NCI-H1436 (cell line): ENCODE measurements at places on chromosomes 12 and 14.

DNA sequence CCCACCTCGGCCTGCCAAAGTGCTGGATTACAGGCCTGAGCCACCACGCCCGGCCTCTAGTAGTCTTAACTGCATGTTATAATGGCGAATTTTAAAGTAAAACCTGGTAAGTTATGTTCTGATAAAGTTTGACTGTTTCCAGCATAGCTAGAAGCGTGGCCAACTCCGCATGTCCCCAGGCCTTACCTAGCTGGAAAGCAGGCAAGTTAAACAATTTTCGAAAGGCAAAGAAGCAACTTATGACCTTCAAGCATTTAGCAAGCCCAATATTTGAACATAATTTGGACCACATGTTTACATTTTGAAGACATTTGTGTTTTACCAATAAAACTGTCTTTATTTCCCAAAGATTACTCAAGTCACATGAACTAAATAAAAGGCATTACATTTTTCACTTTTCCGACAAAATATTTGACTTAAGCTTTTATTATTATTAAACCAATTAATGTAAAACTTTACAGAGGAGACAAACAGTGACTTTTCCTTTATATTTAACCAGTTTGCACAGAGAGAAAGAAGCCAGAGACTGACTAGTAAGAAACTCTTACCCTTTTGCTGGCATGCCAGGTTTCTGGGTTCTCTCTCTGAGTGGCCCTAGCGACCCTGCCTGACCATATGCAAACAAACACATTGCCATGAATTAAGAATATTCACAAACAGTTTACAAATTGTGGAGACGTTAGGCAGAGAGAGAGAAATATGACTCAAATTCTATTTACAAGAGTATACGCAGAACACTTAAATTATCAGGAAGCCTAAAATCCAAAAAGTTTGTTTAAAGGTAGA, 106.3 kb downstream of the RIN3 start:
- no peak for DNase-seq

- peak; percentile 62 for DNase-seq
Observed at GRCh38 chr12:47812797-47813510, 6.7 kb downstream of the HDAC7 start.

DNA sequence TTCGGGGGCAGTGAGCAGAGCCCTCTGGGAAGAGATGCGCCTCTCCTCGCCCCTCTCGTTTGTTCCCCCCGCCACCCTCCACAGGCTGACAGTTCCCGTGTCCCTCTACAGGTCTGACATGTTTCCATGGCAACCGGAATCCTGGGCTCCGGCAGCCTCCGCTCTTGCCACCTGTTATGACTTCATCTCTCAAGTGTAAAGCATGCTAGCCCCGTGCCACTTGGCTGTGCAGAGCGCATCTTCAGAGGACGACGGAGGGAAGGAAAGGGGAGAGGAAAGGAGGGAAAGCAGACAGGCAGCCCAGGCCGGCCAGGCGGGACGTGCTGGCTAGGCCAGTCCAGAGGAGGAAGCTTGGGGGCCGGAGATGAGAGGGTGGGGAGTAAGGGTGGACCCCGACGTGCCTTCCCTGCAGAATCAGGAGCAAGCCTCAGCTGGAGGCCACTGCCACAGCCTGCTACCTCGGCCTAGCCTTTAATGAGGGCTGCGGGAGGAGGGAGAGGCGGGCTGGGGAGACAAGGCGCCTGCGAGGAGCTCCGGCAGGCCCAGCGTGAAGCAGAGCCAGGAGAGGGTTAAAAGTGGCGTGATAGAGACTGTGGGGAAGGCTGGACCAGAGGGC, 214.3 kb downstream of the DPF3 start:
- no peak for DNase-seq

- DNase-seq: no peak
Observed at GRCh38 chr12:26823390-26823789, 9.6 kb downstream of the ITPR2 start.

DNA sequence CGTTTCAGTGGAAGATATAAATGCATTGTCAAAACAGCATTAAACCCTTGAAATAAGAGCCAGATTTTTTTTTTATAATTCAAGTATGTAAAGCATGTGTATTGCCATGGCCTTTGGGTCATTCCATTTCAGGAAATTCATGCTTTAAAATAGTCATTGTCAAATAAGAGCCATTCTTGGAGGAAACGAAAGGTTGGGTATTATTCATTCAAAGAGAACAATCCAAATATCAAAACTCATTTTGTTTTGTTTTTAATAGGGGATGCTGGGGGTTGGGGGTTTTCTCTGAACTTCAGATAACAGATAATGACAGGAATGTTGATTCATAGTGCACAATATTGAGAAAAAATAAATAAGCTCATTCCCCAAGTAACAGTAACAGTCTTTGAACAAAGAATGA, 174.4 kb upstream of the NUDT4 start:
- no peak for DNase-seq

DNA sequence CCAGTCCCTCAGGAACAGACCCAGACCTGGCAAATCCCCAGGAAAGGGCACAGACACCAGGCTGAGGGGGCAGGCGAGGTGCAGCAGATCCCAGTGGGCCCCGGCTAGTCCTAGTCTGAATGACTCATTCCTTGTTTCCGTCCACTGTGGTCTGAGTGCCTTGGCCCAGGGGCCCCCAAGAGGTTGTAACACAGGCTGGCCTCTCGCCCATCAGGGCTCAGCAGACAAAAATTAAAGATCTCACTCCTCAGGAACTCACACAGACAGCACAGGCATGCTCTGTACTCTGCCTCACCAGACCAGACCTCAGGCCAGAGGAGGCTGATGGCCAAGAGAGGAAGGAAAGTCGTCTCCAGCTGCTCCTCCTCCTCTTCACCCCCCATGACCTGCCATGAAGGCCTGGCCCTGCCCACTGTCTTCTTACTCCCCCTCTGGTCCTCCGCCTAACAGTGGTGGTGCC, 7.7 kb upstream of the LTBP2 start:
- DNase-seq: no peak

GRCh38 chr14:72962829-72963312, 36.6 kb downstream of the DCAF4 start:
- DNase-seq: peak; percentile 18

DNA sequence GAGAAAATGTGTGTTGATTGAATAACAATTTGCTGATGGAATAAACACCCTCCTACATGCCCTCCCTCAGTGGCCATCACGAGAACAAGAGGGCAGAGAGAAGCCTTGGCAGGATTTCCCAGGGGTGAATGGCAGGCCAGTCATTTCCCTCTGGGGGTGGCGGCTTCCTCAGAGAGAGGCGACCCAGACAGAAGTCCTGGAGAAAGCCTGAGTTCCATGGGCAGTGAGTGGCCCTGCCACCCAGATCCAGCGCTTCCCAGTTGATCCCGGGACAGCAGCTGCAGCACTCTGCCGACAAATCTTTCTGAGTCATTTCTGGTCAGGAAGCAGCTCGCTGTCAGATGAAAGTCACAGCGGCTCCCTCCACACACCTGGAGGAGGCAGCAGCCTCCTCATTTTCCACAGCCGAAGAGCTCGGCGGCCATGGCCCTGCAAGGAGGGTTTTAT, 123.0 kb downstream of the SCARB1 start:
- DNase-seq: no peak

GRCh38 chr12:2095878-2096277, 43.1 kb downstream of the CACNA1C start:
- no peak for DNase-seq

- DNase-seq: no peak
Observed at GRCh38 chr14:22847661-22848341, 11.4 kb downstream of the MMP14 start.

DNA sequence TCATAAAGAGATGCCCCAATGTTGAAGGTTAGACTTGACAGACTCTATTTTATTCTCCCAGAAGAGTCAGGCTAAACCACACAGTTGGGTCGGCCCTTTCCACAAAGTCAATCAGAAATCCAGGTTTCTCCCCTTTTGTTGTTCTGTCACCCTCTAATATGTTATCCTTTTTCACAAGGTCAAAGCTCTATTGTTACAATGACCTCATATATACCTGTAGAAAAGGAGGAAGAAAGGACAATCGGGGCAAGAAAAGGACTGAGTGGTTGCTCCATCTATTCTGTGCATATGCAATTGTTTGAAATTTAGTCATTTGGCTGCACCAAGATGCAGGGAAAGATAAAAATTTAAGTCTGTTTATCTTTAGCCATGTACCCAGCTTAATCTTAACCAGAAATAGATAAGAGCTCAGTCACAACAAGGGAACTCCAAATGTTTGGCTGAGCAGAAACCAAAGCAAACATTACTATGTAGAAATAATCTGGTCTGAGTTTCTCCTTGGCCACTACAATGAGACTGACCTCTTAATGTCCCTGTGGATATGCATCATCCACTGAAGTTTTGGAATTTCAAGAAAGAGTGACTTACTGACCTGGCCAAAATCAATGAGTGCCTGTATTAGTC, 503.7 kb downstream of the GALC start:
- DNase-seq: no peak

DNA sequence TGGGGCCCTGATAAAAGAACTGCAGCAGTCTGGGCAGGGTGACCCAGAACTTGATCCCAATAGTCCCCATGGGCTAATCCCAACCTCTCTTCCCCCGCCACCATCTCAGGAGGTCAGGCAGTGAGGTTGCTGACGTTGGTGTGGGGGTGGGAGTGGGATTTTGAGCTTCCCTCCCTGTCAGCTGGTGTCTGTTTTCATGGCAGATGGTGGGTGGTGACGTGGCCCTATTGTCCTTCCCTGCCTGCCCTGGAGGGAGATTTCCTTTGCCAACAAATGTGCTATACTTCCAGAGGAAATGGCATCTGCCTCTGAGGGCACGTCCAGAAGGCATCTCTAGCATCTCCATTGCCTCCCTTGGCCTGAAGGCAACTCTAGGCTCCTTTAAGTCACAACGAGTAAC, 37.7 kb downstream of the NEUROD4 start:
- DNase-seq: peak; percentile 47

DNA sequence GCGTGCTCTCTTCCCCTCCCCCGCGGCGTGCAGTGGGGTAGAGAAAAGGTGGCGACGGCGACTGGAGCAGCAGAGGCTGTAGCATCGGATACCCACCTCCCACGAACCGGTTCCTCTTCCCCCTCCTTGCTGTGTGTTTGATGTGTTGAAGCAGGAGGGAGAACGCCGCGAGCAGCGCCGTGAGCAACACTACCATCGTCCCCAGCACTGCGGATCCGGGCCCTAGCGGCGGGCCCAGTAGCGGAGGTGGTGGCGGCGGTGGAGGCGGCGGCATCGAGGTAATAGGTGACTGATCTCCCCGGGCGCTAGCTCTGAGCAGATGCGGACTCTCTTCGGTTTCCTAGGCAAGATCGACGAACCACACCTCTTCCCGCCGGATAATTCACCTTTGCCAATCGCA, 132.9 kb upstream of the AEBP2 start:
- DNase-seq: no peak

GRCh38 chr14:74257078-74257940, 18.1 kb downstream of the VSX2 start:
- no peak for DNase-seq

- DNase-seq: no peak
Observed at GRCh38 chr12:19964549-19964948, 403.8 kb upstream of the PDE3A start.

GRCh38 chr12:101594700-101595099, at the start of gene MYBPC1:
TSS of gene MYBPC1 (plus strand) at chr12:101594971. CDS start at chr12:101595071, 100 bp downstream.
- no peak for DNase-seq
